ENCODE measurements at places on chromosomes 1 and 21.

DNA sequence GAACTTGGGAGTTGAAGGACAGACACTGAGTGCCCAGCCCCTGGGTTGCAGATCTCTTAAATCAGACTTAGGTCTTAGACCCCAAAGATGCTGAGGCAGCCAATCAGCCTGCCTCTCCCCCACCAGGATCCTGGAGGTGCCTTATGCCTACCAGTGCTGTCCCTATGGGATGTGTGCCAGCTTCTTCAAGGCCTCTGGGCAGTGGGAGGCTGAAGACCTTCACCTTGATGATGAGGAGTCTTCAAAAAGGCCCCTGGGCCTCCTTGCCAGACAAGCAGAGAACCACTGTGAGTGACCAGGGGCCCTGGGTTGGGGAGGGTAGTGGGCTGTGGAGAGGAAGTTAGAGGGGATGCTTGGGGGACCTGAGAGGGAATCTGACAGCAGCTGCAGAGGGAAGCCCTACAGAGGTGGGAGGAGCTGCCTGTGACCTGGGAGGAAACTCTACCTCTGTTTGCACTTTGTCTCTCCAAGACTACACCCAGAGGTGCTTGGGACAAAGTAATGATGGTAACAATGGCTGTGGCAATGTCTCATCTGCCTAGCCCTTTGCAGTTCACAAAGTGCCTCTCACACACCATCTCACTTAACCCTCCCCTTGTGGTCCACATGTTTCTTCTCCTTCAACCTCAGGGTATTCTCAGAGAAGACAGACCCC, 31.5 kb downstream of the UBE2T start:
- no peak overlapping the region for H3K27ac ChIP-seq
- no peaks in the 10 kb centered on the region for H3K36me3 ChIP-seq
- no peak overlapping the region for H3K4me3 ChIP-seq
- peaks cover 5% of the 10 kb centered on the region for H3K4me1 ChIP-seq
- peaks cover 47% of the 10 kb centered on the region for H3K27me3 ChIP-seq
- no peak for DNase-seq

DNA sequence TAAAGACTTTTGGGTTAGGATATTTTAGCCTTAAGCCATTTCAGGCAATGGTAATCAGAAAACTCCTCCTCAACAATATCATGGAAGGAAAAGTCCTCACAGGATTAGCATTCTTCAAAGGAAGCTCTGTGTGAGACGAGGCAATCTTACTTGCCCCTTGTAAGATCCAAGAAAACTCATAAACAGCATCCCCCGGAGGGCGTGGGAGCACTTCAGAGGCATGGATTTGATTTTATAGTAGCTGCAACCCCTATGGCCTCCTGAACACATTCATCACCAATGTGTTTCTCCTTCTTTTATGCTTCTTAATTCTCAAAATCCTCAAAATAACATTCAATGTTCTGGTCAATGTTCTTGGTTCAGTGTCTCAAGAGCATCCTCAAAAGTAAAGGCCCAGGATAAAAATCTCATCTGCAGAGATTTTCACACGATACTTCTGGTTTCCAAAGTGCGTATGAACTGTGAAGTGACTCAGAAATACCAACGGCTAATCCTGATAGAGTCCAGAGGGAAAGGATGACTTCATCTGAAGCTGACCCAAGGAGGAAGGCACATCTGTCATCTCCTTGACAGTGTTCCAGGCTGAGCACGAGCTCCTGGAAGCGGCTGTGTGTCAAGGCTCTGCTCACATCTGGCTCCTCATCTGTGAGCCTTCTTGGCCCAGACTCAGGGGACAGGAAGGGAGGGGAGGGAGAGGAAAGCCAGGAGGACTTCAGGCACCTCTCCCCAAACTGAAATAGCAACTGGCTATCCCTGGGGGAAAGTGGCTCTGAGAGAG, 49.3 kb upstream of the PSEN2 start:
- H3K4me3 ChIP-seq, result no peak overlapping the region
- no peaks in the 10 kb centered on the region for H3K36me3 ChIP-seq
- H3K4me1 ChIP-seq, result no peaks in the 10 kb centered on the region
- peaks cover 6% of the 10 kb centered on the region for H3K27me3 ChIP-seq
- no peak overlapping the region for H3K27ac ChIP-seq

GRCh38 chr1:41474490-41475271, 9.8 kb downstream of the EDN2 start:
- H3K4me3 ChIP-seq, result no peak overlapping the region
- DNase-seq, result no peak
- H3K27me3 ChIP-seq, result peaks cover 25% of the 10 kb centered on the region

DNA sequence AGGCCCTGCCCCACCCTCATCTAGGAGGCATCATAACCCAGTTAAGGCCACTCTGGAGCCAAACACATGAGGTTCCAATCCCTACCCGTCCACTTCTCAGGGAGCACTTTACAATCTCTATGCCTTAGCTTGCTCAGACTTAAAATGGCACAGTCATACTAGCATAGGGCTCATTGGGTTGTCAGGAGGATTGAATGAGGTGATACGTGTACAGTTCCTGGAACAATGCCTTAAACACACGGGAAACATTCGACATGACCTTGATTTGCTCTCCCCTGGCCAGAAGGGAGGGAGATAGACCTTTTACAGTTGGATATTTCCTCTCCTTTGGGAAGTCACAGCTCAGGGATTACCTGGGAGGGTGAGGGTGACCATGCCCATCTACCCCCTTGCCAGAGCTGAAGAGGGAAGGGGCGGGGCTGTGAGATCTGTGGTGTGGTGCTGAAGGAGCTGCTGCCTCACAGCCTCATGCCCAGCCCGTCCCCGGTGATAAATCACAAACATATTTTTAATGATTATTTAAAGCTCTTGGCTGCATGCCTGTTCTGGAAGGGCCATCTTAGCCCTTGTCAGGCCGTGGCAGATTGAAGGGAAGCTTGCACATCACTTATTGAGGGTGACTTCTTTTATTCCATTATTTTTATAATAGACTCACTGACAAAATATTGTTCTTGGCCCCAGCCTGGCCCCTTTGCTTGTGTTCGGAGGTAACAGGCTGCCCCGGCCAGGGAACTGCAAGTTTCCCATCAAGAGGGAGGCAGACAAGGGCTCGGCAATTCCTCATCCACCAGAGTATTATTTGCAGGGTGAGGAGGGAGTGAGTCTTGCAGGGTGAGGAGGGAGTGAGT, 83.4 kb downstream of the FOXD2 start:
- no peak overlapping the region for H3K4me3 ChIP-seq
- H3K4me1 ChIP-seq, result no peaks in the 10 kb centered on the region
- peaks cover 52% of the 10 kb centered on the region for H3K27me3 ChIP-seq
